ENCODE measurements at places on chromosomes 4 and X. TPM values are rescaled to one million over a fixed set of nuclear protein-coding genes. Genes with fewer than 3 reads are reported as not detected.
A peak's percentile ranks its signal among the peaks of the same experiment; 100 is the strongest.

DNA sequence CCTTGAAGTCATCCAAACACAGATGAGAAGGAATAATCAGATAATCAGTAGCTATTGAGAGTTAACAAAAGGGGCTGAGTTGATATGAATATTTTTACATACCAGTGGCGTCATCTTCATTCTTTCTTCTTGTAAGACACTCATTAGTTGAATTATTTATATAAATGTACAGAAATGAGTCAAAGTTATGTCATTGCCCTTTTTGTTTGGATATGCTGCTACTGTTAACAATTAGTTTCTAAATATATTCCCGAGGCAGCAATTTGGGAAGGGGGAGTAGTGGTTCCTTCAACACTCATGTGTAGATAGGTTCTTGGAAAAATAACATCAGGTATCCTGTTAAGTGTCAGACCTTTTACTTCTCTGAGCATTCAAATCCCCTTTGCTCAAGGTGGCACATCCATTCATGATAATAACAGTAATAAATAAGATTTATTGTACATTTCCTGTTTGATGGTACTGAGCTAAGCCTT lies 436.6 kb downstream of the SPRY1 start:
- H3K27ac ChIP-seq: peak overlapping the region; percentile 69
- H3K27me3 ChIP-seq: no peaks in the 10 kb centered on the region
- no peaks in the 10 kb centered on the region for H3K4me1 ChIP-seq

DNA sequence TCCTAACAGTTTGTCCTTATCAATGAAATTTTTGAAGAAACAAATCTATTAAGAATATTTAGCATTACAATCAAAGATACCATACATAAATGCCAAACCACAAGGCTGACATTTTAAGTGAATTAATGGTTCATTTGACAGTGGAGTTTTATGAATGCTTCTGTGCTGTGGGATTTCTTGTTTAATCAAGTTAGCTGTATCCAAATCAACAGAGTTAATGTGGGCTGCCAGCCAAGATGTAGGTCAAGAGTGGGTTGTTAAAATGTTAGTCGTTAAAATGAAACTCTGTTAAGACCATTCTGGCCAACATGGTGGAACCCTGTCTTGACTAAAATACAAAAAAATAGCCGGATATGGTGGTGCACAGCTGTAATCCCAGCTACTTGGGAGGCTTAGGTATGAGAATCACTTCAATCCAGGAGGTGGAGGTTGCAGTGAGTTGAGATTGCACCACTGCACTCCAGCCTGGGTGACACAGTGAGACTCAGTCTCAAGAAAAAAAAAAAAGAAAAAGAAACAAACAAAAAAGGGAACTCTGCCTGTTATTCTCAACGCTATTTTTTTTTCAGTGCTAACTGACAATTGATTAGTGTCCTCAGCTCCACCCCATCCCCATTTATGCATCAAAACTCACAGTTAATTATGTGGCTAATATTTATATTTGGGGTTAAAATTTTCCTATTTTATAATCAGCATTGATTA lies 20.2 kb downstream of the GPAT3 start:
- DNase-seq: no peak
- H3K27ac ChIP-seq: no peak overlapping the region
- no peak overlapping the region for H3K4me3 ChIP-seq
- H3K36me3 ChIP-seq: no peaks in the 10 kb centered on the region
- H3K27me3 ChIP-seq: no peaks in the 10 kb centered on the region
- no peaks in the 10 kb centered on the region for H3K4me1 ChIP-seq

DNA sequence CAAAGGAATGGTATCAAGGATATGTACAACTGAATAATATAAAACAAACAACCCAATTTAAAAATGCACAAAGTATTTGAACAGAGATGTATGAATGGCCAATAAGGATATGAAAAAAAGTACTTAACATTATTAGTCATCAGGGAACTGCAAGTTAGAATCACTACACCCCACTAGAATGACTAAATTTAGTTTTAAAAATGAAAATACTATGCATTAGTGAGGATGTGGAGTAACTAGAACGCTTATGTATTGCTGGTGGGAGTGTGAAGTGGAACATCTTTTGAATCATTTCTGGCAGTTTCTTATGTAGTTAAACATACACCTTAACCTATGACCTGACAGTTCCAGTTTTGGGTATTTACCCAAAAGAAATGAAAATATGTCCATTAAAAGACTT lies 13.0 kb upstream of the SLC16A2 start:
- no peak for DNase-seq
- H3K4me3 ChIP-seq: no peak overlapping the region
- H3K27ac ChIP-seq: no peak overlapping the region
- no peaks in the 10 kb centered on the region for H3K27me3 ChIP-seq

DNA sequence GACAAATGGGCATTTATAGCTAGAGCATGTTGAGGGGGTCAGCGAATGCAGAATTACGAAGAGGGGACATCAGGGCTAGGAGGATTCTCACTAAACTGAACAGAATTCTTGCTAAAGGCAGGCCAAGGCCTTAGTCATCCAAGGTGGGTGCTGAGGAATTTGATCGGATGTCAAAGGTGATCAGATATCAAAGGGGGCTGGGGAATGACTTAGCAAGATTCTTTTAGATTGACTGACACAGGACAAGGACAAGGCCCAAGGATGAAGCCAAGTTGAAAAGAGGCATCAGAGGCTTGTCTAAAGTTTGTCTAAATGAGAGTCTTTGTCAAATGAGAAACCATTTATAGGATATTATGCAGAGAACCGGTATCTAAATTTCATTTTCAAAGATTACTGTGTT lies 9.7 kb downstream of the TMEM184C start:
- peaks cover 68% of the 10 kb centered on the region for H3K36me3 ChIP-seq
- H3K4me3 ChIP-seq: no peak overlapping the region
- no peaks in the 10 kb centered on the region for H3K27me3 ChIP-seq

DNA sequence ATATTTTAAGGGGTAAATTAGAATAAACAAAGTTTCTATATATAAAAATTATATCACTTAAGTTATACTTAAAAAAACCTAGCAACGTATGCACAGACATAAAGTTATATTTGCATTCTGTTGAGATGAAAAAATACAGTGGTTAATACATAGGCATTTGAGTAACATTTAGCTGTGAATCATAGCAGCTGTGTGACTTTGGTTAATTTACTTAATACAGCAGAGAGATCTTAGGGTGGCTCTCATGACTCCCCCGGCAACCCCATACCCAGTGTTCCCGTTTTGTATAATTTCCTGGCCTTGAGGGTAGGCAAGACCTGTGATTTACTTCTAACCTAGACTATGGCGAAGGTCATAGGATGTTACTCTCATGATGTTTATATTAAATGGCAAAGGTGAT lies 504.8 kb downstream of the INPP4B start:
- no peaks in the 10 kb centered on the region for H3K4me1 ChIP-seq
- no peaks in the 10 kb centered on the region for H3K36me3 ChIP-seq
- H3K27me3 ChIP-seq: no peaks in the 10 kb centered on the region
- H3K27ac ChIP-seq: no peak overlapping the region
- H3K4me3 ChIP-seq: no peak overlapping the region

- no peaks in the 10 kb centered on the region for H3K36me3 ChIP-seq
- no peaks in the 10 kb centered on the region for H3K27me3 ChIP-seq
- H3K4me1 ChIP-seq: peaks cover 12% of the 10 kb centered on the region
- no peak for DNase-seq
Observed at GRCh38 chr4:89755220-89755619, 81.7 kb downstream of the SNCA start.

GRCh38 chr4:102546635-102547034 lies 45.5 kb downstream of the NFKB1 start:
- no peaks in the 10 kb centered on the region for H3K4me1 ChIP-seq
- H3K27me3 ChIP-seq: no peaks in the 10 kb centered on the region
- no peak for DNase-seq

DNA sequence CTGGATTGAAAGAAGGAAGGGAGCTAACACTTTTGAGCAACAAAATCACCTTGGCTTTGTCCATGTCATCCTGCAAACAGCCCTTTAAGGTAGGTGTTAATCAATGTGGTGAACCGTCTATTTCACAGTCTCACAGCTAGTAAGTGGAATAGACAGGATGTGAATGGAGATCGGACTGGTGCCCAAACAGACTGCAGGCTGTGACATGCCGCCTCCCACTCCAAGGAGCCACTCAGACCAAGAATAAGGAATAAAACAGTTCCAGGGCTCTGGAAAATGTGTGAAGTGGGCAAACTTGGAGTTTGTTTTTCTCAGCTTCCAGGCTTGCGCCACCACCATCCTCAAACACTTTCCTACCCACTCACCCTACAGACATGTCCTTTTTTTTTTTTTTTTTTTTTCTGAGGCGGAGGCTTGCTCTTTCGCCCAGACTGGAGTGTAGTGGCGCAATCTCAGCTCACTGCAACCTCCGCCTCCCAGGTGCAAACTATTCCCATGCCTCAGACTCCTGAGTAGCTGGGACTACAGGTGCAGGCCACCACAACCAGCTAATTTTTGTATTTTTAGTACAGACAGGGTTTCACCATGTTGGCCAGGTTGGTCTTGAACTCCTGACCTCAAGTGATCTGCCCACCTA lies 57.7 kb upstream of the SEC24B start:
- no peaks in the 10 kb centered on the region for H3K27me3 ChIP-seq
- DNase-seq: no peak
- H3K4me3 ChIP-seq: no peak overlapping the region

- no peaks in the 10 kb centered on the region for H3K27me3 ChIP-seq
- no peak overlapping the region for H3K27ac ChIP-seq
- no peaks in the 10 kb centered on the region for H3K36me3 ChIP-seq
- peaks cover 31% of the 10 kb centered on the region for H3K4me1 ChIP-seq
- H3K4me3 ChIP-seq: no peak overlapping the region
- no peak for DNase-seq
Observed at GRCh38 chr4:8101213-8102075, 57.2 kb downstream of the ABLIM2 start.

DNA sequence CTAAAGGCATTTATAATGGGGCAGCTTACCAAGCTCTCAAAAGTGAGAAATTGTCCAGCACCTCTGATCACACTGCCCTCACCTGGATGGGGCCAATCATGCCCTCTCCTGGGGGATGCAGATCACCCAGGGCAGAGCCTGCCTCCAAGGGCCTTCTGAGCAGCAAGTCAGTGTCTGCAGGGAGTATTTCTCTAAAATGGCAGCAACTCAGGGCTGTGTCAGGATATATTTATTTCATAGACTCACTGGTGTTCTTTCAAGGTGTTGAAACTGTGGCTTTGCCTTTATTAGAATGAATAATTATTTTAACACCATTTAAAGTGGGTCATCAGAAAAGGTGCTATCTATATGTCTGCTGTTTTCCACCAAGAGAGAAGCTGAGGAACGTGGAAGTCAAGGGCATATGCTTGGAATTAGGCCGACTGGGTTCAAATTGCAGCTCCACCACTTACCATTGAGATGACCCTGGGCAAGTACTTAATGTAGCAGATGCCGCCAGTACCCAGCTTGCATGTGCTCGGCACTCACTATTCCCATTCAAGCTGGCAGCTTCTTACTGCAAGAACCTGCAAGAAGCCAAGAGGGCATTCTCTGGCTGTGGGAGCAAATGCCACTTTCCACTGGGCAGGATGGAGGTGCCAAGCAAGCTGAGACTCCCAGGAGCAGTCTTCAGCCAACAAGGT lies 590.0 kb downstream of the BCOR start:
- H3K4me1 ChIP-seq: no peaks in the 10 kb centered on the region
- no peaks in the 10 kb centered on the region for H3K27me3 ChIP-seq
- no peaks in the 10 kb centered on the region for H3K36me3 ChIP-seq
- no peak for DNase-seq
- no peak overlapping the region for H3K4me3 ChIP-seq

- H3K36me3 ChIP-seq: no peaks in the 10 kb centered on the region
- DNase-seq: no peak
- H3K4me3 ChIP-seq: no peak overlapping the region
- H3K27ac ChIP-seq: no peak overlapping the region
Observed at GRCh38 chr4:176044589-176044951, 21.1 kb upstream of the WDR17 start.

DNA sequence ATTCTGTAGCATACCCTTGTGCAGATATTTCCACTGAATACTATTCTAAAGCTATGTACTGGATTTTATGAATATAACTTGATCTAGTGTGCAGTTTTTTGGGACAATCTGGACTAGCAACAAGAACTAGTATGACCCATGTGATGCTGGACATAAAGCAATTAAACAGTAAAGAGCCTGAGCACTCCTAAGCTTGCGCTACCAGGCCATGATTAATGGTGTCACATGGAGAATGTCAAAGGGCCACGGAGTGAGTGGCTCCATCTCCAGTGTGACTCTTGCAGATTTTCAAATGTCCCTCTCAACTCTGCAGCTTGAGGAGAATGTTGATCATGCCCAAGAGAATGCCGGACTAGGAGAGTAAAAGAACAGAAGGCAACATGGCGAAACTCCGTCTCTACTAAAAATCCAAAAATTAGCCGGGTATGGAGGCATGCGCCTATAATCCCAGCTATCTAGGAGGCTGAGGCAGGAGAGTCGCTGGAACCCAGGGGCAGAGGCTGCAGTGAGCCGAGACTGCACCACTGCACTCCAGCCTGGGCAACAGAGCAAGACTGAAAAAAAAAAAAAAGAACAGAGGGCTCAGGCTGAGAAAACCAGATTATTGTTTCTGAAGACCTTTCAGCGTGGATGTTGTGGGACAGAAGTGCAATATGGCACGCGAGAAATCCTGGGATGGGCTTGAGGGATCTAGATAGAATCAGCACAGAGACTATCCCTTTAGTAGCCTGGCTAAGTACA lies 45.0 kb downstream of the TIGD2 start:
- H3K27me3 ChIP-seq: no peaks in the 10 kb centered on the region
- no peaks in the 10 kb centered on the region for H3K36me3 ChIP-seq
- H3K4me1 ChIP-seq: no peaks in the 10 kb centered on the region
- DNase-seq: no peak

GRCh38 chrX:9492901-9493300 lies 28.0 kb downstream of the TBL1X start:
- no peak for DNase-seq
- no peak overlapping the region for H3K4me3 ChIP-seq

- DNase-seq: no peak
- H3K4me1 ChIP-seq: no peaks in the 10 kb centered on the region
- peak overlapping the region; percentile 49 for H3K27ac ChIP-seq
- no peaks in the 10 kb centered on the region for H3K36me3 ChIP-seq
Observed at GRCh38 chr4:73868206-73869129, 725 bp upstream of the CXCL1 start.

GRCh38 chrX:69100478-69100877 lies 64.8 kb downstream of the PJA1 start:
- H3K27me3 ChIP-seq: no peaks in the 10 kb centered on the region
- no peak for DNase-seq
- no peak overlapping the region for H3K4me3 ChIP-seq
- no peak overlapping the region for H3K27ac ChIP-seq
- H3K36me3 ChIP-seq: no peaks in the 10 kb centered on the region
- H3K4me1 ChIP-seq: no peaks in the 10 kb centered on the region

GRCh38 chr4:88900432-88900831 lies 156.6 kb downstream of the FAM13A start:
- H3K27ac ChIP-seq: no peak overlapping the region
- no peaks in the 10 kb centered on the region for H3K27me3 ChIP-seq
- no peaks in the 10 kb centered on the region for H3K4me1 ChIP-seq
- no peaks in the 10 kb centered on the region for H3K36me3 ChIP-seq
- H3K4me3 ChIP-seq: no peak overlapping the region

- no peak overlapping the region for H3K27ac ChIP-seq
- H3K4me1 ChIP-seq: no peaks in the 10 kb centered on the region
- DNase-seq: no peak
- no peaks in the 10 kb centered on the region for H3K36me3 ChIP-seq
- no peak overlapping the region for H3K4me3 ChIP-seq
Observed at GRCh38 chrX:136697156-136697555, 49.2 kb downstream of the CD40LG start.

Gene UGT8
- total RNA-seq: 0.11 TPM

Gene SAP30
- 25.4 TPM for total RNA-seq

Gene DTHD1
- 0.16 TPM for total RNA-seq

Gene NDNF
- total RNA-seq: 5.4 TPM

Gene DGKK
- not detected for total RNA-seq

Gene CT45A2
- not detected for total RNA-seq

Gene FGFR3
- total RNA-seq: 15.4 TPM
